Placental epithelial cell (primary cell): ENCODE measurements at places on chromosomes 6 and 20. TPM values are rescaled to one million over a fixed set of nuclear protein-coding genes. Genes with fewer than 3 reads are reported as not detected.

Gene SH3BGRL2
- total RNA-seq, result 11.4 and 22.1 TPM in 2 replicates

Gene PRR18
- not detected in 2 replicates for total RNA-seq

Gene MYLK4
- total RNA-seq, result 1.3 and 1.6 TPM in 2 replicates

Gene MOG
- total RNA-seq, result not detected in 2 replicates
